ENCODE measurements at places on chromosomes 4 and X. TPM values are rescaled to one million over a fixed set of nuclear protein-coding genes. Genes with fewer than 3 reads are reported as not detected.

- DNase-seq: no peak
These were observed 37.8 kb downstream of the TET2 start for GRCh38 chr4:105184316-105184980.

- DNase-seq: no peak
These were observed 153.3 kb downstream of the MID1IP1 start for GRCh38 chrX:38954520-38954919.

- no peak for DNase-seq
These were observed 130.4 kb upstream of the RADX start for GRCh38 chrX:106481341-106481740.

GRCh38 chrX:150352114-150352513 lies 11.0 kb upstream of the MAMLD1 start:
- peak; percentile 29 for DNase-seq

- DNase-seq: no peak
These were observed 184.0 kb downstream of the UGT8 start for GRCh38 chr4:114782415-114783214.

DNA sequence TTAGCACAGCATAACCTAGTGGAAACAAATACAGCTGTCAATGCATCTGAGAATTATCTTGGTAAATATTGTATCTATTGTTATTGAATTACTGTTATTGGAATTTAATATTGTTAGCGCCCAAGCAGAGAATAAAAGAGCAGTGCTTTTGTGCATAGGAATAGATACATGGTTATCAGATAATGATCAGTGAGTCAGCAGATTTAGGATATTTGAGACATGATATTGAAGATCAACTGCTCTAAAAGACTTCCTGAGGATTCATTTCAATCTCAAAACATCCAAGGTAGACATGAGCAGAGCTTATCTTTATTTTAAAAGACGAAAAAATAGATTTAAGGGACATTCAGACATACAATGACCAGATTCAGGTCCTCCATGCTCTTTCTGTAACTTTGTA lies 10.6 kb upstream of the H2AZ1 start:
- DNase-seq: no peak

GJB1 gene
- not detected for total RNA-seq

DNA sequence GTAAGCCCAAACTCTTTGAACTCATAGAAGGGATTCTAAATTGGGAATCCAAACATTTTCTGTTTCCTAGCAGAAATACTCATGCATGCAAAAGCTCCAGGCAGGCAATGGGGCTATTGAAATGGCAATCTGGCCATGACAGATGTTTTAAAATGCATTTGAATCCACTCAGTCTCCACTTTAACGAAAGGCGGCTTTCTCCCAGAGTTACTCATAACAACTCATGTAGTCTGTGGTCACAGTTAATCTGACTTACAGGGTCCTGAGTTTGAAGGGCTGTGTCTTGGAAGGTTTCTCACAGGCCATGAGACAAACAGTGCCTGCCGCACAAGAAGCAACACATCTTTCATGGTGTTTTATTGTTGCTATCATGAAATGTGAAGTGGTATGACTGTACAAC lies 185.7 kb downstream of the AMELX start:
- no peak for DNase-seq

GRCh38 chrX:112164420-112164819 lies 81.8 kb upstream of the TRPC5 start:
- no peak for DNase-seq

FAM9C gene
- total RNA-seq: not detected

RIPPLY1 gene
- total RNA-seq: not detected

DCLK2 gene
- 20.0 TPM for total RNA-seq

DNA sequence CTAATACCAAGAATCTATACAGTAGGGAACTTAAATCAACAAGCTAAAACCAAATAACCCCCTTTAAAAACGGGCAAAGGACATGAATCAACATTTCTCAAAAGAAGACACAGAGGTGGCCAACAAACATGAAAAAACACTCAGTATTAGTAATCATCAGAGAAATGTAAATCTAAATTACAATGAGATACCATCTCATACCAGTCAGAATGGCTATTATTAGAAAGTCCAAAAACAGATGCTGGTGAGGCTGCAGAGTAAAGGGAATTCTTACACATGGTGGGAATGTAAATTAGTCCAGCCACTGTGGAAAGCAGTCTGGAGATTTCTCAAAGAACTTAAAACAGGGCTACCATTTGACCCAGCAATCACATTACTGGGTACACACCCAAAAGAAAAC lies 167.8 kb downstream of the PACRGL start:
- DNase-seq: no peak

DNA sequence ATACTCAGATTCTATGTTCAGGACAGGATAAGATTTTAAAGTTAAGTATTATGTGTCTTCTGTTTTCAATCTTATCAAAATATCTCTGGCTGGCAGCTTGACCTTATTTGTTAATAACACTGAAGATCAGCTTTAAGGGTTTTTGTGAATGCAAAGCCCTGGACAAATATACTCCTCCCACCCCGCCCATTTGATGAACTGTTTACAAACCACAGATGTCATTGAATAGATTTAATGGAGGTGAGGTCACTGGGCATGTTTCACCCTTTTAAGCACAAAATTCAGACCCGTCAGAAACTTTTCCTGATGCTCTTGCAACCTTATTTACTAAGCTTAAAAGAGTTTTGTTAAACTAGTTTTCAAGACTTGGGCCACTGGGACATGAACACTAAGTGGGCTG lies 10.1 kb upstream of the CXCL8 start:
- no peak for DNase-seq

SPANXN4 gene
- total RNA-seq: not detected

DNA sequence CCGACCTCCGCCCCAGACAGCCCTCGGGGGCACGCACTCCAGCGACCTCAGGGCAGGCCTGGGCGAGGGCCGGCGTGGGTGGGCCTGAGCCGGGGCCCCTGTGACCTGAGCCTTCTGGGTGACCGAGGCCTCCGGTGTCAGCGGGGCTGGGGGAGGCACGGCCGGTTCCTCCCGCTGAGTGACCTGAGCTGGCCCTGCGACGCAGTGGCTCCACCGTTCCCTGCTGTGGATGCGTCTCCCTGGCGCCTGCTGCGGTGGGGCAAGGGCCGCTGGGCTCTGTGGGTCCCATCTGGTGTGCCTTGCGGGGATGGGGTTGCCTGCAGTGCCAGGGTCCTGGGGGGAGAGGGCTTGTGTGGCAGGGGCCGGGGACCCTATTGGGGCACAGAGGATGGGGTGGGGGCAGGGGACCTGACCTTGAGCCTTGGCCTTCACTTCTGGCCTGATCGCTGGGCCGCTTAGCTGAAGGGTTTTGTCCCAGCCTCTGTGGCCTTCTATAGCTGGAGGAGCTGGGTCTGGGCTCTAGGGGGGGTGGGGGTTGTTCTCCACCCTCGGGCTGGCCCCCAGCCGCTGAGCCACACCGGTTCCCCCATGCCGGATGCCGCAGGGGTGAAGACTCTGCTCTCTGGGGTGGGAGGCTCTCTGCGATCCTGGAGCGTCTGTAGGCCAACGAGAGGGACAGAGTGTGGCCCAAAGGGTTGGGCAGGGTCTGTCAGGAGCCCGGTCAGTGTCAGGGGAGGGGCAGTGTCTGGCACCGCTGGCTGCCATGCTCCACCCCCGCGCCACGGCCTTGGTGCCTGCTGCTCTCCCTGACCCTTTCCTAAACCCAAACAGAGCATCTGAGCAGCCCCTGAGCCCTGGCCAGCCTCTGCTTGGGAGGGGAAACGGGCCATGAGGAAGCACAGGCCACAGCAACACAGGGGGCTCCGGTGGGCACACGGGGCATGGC lies 2.3 kb downstream of the NAT8L start:
- DNase-seq: no peak

DNA sequence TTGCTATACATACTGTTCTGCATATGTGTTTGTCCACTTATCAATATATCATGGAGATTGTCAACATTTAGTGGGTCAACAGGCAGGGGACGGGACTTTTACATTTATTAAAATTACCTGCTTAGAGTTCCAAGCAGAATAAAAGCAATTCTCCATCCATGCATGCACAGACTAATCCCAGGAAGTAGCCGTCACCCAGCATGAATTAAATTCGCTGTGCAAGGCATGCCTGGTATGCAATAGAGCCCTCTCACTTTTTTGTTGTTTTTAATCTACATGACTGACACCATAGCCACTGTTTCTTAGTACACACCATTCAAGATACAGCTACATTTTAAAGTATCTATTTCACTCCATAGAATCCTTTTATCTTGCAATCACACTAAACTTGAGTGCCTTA lies 108.9 kb downstream of the USP46 start:
- DNase-seq: no peak

GRCh38 chr4:3522326-3522640 lies 9.9 kb downstream of the LRPAP1 start:
- DNase-seq: peak; percentile 51

- no peak for DNase-seq
These were observed 438.3 kb upstream of the SPANXN1 start for GRCh38 chrX:144809025-144809424.

DNA sequence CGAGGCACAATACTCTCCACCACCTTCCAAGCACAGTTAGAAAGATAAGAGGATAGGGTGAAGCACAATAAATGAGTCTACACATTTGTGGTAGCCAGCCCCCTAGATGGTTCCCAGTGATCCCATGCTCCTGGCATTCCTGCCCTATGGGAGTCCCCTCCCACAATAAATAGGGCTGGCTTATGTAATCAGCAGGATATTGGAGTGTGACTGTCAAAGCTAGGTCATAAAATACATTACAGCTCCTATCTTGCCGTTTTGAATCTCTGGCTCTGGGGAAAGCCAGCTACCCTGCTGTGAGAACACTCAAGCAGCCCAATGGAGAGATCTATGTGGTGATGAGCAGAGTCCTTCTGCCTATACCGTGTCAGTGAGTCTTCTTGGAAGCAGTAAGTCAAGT lies 198.7 kb upstream of the NOCT start:
- DNase-seq: no peak

ANKRD50 gene
- 47.2 TPM for total RNA-seq

STOX2 gene
- 1.6 TPM for total RNA-seq

GRCh38 chrX:30935985-30936384 lies 46.9 kb upstream of the TAB3 start:
- DNase-seq: no peak

GRCh38 chr4:955931-956381 lies 17.4 kb downstream of the DGKQ start:
- peak; percentile 83 for DNase-seq

HTN1 gene
- total RNA-seq: not detected

RHOXF2 gene
- total RNA-seq: not detected

- DNase-seq: no peak
These were observed 60.6 kb downstream of the GSPT2 start for GRCh38 chrX:51803833-51804232.

- no peak for DNase-seq
These were observed 88.0 kb downstream of the FNIP2 start for GRCh38 chr4:158856852-158857251.

- DNase-seq: no peak
These were observed 42.4 kb upstream of the MCF2 start for GRCh38 chrX:139750390-139750789.

SH3BP2 gene
- total RNA-seq: 63.1 TPM

GRCh38 chr4:124666496-124666895 lies 46.0 kb downstream of the ANKRD50 start:
- DNase-seq: no peak

DNA sequence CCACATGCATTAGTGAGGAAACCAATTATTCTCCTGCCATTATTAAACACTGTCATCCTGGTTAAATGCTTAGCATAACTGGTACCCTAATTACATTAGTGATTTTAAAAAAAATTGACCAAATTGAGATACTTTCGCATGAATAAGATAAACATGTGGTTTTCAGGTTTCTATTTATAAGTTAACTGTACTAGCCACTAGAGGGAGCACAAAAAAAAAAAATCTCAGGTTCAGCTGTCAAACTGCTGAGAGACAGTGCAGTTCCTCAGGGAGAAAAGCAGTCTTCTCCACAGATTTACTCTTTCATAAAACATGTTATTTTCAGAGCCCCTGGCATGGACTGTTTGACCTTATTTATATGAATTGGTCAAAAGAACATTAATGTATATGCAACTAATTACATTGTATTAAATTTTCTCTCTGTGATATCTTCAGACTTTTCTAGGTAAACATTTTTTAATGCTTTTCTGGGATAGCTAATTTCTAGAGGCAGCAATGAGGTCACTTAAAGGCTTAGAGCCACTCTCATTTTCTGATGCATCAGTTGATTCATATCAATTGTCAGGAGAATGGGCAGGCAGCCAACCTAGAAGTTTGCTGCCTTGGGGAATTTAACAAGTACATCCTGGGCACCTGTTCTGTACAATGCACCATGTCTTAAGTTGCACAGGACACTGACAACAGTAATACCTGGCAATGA lies 167.5 kb downstream of the CDS1 start:
- DNase-seq: no peak

DNA sequence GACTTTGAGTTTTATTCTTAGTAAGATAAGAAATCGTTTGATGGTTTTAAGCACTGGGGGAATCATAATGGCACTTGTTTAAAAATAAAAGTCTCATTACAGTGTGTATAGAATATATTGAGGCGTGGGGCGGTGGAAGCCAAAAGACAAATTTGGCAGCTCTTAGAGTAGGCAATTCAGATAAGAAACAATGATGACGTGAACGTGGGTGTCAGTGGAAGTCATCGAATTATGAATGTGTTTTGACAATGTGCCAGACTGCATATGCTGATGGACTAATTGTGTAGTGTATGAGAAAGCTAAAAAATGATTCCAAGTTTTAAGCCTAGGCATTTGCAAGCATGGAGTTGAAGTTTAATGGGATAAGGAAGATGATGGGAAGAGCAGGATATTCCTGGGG lies 35.8 kb downstream of the SPANXD start:
- no peak for DNase-seq

DNA sequence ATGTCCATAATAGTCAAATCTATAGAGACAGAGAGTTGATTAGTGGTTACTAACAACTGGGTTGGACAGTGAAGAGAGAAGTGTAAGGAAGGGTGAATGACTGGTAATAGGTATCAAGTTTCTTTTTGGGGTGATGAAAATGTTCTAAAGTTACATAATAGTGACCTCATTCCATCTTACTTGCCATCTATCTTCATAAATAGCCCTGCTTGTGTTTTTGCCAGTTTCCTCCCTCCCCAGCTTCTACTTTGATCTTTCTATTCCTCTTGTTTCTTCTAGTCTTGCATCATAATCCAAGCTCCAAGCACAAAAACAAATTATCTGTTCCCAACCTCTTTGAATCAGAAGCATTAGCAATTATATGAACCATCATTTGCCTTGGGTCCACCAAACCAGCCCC lies 40.2 kb upstream of the TET2 start:
- DNase-seq: no peak

DNA sequence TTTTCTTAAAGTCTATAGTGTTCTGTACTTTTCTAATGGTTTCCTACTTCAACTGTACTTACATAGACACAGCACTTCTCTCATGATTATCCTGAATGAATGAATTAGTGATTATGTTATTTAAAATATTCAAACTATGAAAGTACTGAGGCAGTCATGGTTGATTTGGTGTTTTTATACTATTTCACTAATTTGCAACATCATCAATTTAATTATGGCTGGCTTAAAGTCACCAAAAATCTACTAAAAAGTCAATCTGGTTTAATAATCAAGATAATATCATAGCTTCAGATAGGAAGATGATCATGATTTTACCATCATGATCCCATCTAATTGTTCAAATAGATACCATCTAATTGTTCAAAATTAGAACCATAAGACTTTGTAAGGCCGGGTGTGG lies 16.8 kb upstream of the TMEM131L start:
- DNase-seq: no peak

C1QTNF7 gene
- total RNA-seq: 0.53 TPM

ADH5 gene
- 135 TPM for total RNA-seq

BEX5 gene
- 0.42 TPM for total RNA-seq
